IMR-90 (cell line): ENCODE measurements at places on chromosomes 6 and 20. TPM values are rescaled to one million over a fixed set of nuclear protein-coding genes. Genes with fewer than 3 reads are reported as not detected.

NKX2-2 gene
- total RNA-seq = not detected in 2 replicates

IPCEF1 gene
- under 0.01 TPM in 2 replicates for total RNA-seq

SLC32A1 gene
- total RNA-seq = not detected in 2 replicates

NSFL1C gene
- 40.3 and 41.1 TPM in 2 replicates for total RNA-seq

SYCP2L gene
- total RNA-seq = not detected in 2 replicates

EDN3 gene
- total RNA-seq = not detected in 2 replicates

LGSN gene
- total RNA-seq = not detected in 2 replicates

FRK gene
- total RNA-seq = under 0.01 TPM in 2 replicates

PKIB gene
- total RNA-seq = 12.2 and 13.1 TPM in 2 replicates

FAM209B gene
- not detected in 2 replicates for total RNA-seq

ME1 gene
- total RNA-seq = 24.4 and 32.2 TPM in 2 replicates

ADGRF5 gene
- total RNA-seq = not detected in 2 replicates

CCN5 gene
- not detected in 2 replicates for total RNA-seq
